ENCODE measurements at places on chromosomes 12 and 14.

DNA sequence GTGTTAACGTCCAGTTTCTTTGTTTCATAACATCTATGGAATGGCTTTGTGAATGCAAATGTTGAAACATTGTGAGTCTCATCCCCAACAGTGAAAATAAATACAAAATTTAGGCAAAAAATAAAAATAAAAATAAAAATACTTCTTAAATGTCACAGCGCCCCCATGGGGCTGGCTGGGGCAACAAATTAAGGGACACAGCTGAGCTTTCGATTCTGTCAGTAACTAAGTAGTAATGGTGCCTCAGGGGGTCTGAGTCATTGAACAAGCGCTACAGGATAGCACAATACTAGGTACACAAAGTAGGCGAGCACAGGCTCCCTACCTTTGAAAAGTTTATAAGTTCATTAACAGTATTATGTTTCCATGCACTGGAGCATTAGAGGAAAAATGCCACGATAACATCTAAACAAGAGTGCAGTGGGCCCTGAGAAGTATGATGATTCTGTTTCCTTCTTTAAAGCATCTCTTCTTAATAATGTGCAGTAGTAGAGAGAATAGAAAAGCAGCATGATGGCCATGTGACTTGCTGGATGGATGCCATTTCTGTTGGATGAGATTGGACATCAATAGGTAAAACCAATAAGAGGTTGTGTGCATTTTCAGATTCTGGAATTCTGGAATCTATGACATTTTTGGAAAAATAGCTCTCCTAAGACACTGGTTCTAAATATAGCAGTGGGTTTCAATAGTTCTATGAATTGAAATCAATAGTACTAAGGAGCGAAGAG lies 667.2 kb downstream of the DIO2 start:
- DNase-seq, result no peak

DNA sequence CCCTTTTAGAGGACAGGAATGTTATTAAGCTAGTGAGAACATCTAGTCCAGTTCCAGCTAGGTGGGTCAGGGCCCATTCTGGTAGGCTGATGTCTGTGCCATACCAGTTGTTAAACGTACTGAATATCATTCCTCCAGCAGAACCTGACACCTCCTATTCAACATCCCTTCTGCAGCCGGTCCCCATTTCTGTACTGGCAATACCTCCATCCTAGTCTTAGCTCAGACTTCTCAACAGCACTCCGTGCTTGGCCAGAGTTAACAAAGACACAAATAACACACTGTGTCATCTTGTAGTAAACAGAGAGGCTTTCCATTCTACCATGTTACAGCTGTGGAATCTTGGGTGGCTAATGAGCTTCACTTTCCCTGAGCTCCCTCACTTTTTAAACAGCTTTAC lies 94.3 kb upstream of the PDE3A start:
- DNase-seq, result no peak

GRCh38 chr14:100159094-100159864 lies at the start of gene DEGS2:
DEGS2 (minus strand) TSS chr14:100159645; CDS start chr14:100159587, 58 bp downstream.
- DNase-seq, result no peak

DNA sequence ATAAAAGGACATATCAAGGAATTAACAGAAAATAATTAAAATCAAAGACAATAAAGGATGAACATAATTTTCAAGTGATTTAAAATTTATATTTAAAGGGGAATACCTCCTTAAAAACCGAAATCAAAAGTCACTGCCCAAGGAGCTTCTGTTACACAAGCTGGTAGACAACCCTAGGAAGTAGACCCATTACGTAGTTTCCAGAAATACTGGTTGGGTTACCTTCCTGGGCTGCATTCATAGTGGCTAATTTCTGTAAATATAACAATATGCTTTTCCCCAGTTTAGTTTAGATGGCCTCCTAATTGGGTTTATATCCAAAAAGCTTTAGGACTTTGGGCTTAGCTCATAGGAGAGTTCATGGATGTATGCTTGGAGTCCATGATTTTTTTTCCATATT lies 2.1 kb upstream of the EDDM3A start:
- no peak for DNase-seq

DNA sequence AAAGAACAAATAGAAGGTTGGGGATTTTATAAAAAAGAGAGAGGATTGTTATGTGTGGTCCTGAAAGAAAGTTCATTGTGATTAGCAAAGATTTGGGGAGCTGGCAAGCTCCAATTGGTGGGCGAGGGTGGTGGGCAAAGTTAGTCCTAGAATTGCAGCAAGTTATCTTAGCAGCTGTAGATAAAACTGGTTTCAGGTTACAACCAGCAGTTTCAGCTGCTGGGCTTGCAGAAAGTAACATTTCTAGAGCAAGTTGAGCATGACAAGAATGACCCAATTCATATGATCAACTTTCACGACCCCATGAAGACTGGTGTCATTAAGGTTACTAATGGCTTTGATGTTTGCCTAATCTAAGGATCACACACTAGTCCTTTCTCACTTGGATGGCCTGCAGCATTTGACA lies 177.9 kb upstream of the NUDT4 start:
- DNase-seq, result no peak

DNA sequence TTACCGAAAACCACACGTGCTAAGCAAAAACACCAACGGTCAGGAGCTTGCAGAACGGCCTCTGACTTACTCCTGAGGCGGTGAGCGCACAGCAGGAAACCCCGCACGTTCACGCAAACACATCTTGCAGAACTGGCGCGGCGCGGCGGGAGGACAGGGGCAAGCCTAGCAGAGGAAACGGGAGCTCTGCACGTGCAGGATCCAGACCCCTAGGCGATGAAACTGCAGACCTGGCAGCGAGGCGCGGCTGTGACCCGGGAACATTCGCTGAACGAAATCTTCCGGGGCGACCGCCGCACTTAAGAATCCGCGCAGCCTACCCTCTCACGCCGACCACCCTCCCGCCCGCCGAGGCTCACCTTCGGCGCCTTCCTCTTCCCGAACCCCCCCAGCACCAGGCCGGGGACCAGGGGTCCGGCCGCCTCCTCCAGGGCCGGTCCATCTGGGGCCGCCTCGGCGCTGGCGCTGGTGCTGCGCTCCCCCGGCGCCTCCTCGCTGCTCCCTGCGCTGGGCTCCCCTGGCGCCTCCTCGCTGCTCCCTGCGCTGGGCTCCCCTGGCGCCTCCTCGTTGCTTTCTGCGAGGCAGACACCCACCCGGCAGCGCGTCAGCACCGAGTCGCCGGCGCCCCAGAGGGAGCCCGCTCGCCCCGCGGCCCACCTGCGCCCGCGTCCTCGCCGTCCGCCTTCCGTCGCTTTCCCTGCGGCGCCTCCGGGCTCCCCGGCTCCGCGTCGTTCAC lies 615 bp downstream of the DDX51 start:
- no peak for DNase-seq

DNA sequence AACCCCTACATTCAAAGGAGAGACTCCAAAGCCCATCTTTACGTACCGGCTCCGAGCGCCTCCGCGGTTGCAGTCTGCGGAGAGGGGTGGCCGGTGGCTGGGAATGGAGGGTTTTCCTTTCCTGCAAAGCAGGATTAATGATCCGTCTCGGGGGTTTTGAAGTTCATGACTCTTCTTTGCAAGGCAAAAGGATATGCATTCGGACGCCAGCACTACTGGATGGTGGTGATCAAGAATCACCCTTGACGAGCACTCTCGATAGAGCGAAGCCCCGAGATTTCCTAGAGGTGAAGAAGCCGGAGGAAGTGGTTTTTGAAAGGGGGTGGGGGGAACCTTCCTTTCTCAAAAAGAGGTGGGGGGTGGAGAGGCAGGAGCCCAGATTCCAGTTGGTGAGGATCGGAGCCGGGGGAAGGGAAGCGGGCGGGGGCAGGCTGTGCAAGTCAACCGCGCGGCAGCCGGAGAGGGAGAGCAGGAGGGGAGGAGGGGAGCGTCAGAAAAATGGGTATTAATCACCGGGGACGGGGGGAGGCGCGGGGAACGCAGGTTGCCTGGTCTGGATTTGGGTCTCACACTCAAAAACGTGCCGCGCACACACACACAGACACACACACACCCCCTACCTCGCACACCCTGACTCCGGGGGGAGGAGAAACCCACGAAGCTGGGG lies at the start of gene GRIN2B:
Gene GRIN2B (minus strand): TSS at position 307 of the 667 bp plus-strand sequence. CDS start 115,394 bp downstream, outside the sequence.
- no peak for DNase-seq

GRCh38 chr12:1809591-1810190 lies 10.7 kb upstream of the LRTM2 start:
- peak; percentile 71 for DNase-seq

GRCh38 chr12:14239350-14239934 lies 126.0 kb upstream of the ATF7IP start:
- no peak for DNase-seq

DNA sequence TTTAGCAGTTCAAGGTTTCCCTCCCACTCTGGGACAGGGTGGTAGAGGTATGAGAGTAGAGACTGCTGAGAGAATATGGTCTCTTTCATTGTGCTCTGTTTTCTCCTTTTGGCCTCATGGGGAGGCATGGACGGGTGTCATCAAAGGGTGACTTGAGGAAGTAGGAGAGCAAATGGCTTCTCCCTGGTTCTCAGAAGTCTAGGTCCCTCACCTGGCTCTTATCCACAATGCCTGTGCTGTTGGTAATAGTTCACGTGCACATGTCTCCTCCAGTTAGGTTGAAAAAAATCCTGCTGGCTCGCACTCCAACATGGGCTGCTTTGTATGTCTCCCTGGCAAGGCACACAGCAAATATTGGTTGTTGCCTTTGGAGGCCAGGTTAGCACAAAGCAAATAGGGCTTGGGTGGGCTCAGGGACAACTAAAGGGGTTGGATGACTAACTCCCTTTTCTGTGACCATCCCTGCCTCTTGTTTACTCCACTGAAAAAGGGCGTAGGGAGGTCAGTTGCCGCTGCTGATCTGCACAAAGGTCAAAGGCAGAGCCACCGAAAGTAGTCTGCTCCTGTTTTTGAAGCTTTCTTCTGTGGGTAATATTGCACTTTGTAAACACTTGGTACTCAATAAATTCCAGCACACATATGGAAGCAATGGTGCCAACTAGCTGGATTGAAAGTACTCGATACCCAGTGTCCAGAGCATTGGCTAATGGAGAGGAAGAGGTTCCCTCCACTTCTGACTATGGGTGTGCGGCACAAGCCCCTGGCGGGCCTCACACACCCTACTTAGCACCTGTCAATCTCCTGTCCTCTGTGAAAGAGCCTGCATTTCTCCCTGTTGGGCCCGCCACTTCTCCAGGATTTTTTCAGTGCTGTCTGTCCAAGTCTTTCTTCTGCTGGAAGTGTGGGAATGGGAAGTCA lies 121.8 kb downstream of the SLC38A6 start:
- no peak for DNase-seq

- DNase-seq, result no peak
These were observed 175.8 kb downstream of the PAWR start for GRCh38 chr12:79514730-79515529.

DNA sequence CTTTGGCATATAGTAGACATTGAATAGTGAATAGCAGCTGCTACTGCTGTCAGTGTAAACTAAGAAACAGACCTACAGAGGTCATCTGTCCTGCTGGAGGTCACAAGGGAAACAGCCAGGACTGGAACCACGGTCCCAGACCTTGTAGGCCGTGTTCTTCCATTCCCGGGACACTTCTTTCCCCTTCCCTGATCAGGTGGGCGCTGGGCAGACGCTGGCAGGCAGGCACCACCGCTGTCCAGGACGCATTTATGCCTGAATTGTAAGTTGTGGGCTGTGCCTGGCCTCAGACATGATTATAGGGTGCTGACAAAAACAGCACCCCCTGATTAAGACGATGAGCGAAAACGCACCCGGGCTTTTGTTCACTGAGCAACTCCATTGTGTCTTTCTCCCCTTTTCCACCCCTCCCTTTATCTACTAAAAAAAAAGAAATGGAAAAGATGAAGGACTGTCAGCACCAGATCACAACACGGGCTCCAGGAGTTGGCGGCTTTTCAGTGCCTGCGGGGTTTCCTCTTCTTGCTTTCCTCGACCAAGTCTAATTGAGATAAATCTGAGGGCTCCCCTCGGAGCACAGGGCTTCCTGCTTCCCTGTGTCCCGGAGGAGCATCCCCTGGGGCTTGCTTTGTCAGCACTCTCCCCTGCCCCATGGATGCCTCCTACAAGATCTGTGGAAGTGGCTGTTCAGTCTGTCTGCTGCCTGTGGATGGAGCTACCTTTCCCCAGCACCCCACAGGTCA lies 80.6 kb downstream of the TSPAN9 start:
- DNase-seq, result no peak

DNA sequence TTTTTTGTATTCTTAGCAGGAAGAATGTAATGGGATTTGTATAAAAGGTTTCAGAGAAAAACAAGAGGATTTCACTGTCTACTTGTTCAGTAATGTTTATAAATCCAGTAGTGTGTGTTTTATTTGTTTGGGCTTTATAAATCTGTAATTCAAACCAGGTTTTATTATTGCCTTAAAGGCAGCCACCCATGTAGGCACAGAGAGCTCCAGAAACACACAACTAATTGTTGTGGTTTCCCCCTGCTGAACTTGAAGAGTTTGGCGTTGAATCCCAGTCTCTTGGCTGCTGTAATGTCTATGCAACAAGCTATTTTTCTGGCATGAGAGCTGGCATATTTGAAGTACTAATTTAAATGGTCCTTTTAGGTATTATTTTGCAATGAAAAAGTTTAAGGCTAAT lies 63.4 kb upstream of the SLCO1C1 start:
- no peak for DNase-seq

- DNase-seq, result no peak
These were observed 2.4 kb downstream of the TMEM121 start for GRCh38 chr14:105528586-105529318.

DNA sequence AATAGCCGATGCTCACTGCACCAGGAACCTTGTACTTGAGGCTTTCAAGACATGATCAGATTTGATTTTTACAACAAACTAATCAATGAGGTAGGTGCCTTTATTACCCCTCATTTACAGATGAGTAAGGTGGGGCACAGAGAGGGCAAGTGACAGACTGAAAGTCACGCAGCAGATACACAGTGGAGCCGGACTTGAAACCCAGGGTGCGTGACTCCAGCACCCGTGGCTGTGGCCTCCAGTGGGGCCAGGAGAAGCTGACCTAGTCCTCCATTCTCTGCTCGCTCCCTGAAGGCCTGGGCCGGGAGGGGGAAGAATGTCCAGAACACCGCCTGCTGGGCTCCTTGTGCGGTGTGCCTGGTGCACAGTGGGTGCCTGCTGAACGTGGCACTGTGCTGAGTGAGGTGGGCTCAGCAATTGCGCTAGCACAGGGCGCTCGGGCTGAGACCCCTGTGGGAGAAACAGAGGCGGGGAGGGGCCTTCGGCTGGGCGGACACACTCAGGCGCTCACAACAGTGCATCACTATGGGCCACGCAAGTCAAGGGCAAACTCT lies 125.2 kb downstream of the CALM1 start:
- no peak for DNase-seq

GRCh38 chr12:113470871-113471618 lies 626 bp downstream of the LHX5 start:
- DNase-seq, result no peak
